Hypothalamus (tissue), 51 donors: ENCODE measurements at places on chromosomes 12 and 14.

DNA sequence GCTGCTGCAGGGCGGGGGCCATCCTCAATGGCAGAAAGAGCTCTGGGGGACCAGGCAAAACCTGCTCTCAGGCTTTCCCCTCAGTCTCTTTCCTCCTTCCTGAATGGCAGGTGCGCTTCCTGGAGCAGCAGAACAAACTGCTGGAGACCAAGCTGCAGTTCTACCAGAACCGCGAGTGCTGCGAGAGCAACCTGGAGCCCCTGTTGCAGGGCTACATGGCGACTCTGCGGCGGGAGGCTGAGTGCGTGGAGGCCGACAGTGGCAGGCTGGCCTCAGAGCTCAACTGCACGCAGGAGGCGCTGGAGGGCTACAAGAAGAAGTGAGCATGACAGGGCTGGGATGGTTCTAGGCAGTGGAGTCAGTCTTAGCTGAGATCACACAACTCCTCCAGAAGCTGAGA lies 22.9 kb upstream of the KRT83 start:
- DNase-seq, result no peak

- DNase-seq, result no peak
These were observed 1422.3 kb downstream of the AACS start for GRCh38 chr12:126487431-126487980.

- no peak for DNase-seq
These were observed 22.5 kb downstream of the SLC35E3 start for GRCh38 chr12:68768431-68768939.

GRCh38 chr12:96219700-96220206 lies 25.6 kb downstream of the ELK3 start:
- DNase-seq, result no peak

DNA sequence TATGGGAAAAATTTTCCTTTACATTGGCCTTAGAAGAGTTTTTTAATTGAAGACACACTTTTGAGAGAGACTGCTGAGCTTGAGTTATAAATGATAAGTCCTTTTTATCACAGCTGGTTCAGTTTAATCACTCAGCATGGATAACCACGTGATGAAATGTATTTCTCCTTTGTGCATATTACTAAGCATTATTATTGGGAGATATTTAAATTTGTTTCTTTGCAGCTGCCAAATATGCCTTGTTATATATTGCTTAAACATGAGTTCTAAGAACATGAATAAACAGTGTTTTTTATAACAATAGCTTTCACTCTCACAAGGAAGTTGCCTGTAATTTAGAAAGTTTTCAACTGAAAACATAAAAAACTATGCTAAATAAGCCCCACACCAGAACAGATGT lies 293.5 kb upstream of the LRFN5 start:
- DNase-seq, result no peak
